HFFc6 (cell line): ENCODE measurements at places on chromosomes 1 and 21.

DNA sequence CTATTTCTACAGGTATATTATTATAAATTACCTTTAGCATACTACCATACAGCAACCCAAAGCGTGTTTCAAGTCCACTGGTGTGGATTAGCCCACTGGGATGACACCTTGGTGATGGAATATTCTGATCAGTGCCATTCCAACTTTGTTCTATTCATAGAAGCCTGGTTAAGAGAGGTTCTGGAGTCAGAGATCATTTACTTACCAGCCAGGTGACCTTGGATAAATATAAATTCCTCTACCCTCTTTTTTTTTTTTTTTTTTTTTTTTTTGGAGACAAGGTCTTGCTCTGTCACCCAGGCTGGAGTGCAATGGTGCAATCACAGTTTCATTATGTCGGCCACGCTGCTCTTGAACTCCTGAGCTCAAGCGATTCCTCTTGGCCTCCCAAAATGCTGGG lies at the start of gene SPATA45:
SPATA45 (minus strand) TSS at position 101 of the 400 bp plus-strand sequence. CDS start 11,500 bp downstream, outside the sequence.
- DNase-seq: no peak

DNA sequence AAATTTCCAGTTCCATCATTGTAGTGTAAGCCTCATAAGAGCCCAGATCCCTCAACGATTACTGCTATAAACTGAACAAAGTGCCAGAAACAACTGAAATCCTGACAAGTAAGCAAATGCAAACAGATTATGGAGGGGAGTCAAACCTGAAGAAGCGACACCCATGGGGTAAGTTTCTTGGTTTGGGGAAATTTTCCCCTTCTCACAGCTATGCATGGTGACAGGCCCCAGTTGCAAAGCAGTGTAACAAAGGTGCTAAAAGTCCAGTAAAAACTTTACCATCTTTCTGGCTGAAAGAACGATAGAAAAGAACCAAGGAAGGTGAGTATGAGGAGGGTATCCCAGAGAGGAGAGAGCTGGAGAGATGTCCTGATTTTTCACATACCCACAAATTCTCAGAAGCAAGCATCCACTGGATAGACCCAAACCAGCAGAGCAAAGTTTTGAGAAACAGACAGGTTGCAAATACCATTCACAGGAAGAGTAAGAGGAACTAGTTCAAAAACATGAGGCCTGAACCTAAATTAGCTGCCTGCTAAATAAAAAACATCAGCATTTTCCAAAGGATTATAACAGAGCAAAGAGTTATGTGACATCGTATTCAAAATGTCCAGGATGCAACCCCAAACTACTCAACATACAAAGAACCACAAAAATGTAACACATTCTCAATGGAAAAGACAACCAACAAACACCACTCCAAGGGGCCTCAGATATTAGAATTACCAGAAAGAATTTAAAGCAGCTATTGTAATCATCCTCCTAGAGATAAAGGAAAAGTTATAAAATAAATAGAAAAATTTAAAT lies 14.5 kb downstream of the SCYL3 start:
- DNase-seq: no peak

DNA sequence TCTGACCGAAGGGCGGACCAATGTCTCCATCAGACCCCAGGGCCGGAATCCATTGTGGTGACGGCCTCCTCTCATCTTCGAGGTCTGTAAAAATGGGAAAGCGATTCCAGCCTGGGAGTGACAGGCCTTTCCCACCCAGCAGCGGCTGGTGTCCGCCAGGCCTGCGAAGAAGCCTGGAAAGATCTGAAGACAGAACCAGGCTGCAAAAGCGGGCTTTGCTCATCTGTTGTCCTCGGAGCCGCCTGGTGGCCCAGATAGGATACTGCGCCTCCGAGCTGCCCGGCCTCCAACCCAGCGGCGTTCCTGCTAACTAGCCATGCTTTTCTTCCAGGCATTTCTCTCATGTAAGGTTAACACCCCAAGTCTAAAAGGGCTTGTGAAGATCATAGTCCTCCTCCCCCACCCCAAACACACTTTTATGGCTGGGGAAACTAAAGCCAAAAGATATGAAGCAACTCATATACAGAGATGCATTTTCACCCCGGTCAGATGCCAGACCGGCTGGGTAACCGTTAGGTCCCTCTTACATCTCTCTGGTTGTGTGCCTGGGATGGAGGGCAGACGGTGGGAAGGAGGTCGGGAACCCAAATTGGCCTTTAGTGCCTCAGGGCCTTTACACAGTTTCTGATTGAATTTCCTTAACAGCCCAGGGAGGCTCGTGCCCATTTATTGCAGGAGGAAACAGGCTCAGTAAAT lies 1.9 kb upstream of the DHRS3 start:
- DNase-seq: peak; percentile 82

GRCh38 chr1:233143241-233143640 lies 152.3 kb downstream of the PCNX2 start:
- no peak for DNase-seq

GRCh38 chr1:208850442-208850841 lies 606.3 kb upstream of the PLXNA2 start:
- DNase-seq: no peak

DNA sequence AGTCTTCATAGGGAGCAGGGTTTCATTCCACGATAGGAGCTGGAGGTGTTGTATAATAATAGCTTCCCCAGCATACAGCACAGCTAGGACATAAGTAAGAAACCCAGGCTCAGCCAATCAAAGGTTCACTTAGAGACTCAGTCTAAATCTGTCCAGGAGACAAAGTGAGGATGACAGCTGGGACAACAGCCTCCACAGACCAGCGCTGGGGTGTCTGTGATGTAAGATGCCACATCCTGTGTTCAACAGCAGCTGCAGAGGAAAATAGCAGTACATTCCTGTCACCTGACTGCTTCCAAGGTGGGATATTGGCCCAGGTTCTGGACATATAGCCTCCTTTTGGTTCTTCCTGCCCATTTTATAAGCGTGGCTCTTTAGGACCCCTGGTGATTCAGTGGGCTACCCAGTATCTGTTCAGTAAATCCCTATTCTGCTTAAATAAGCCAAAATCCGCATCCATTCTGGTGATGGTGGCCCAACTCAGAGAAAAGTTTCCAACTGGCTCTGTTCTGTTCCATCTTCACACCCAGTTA lies 176.8 kb upstream of the SYT6 start:
- DNase-seq: no peak

GRCh38 chr1:46996659-46997281 lies 26.7 kb upstream of the CYP4X1 start:
- DNase-seq: no peak

DNA sequence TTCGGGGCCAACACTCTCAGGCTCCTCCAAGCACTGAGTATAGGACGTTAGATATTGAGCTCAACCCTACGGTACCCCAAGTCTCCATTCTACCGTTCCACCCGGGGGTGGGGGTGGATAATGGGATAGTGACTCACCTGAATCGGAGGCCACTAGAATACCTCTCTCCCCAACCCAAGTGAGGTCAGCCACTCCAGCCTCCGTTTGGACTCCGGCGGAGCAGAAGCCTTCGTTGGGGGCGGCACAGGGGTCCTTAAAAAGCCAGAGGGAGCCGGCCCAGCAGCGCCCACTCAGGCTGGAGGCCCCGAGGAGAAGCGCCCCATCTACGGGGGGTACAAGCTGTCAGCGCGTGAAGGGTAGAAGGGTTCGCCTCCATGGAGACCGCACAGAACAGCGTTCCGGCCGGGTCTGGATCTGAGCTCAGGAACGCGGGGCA lies 556 bp downstream of the WDR77 start:
- DNase-seq: no peak

GRCh38 chr1:33163621-33164519 lies 18.0 kb downstream of the TRIM62 start:
- no peak for DNase-seq

DNA sequence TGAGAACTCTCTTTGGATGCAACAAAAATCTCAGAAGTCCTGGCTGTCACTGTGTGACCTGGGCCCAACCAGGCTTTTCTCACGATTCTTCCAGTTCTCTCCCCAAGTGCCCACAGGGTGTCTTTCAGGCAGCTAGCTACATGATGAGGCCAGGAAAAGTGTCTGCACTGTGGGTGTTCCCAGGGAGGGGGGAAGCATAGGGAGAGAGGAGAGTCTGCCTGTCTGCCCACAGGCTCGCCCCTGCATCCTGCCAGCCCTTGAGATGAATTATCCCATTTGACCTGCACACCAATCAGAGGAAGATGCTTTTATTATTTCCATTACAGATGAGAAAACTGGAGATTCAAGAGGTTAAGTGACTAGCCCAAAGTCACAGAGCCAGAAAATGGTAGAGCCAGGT lies 27.8 kb downstream of the FOXO6 start:
- no peak for DNase-seq

GRCh38 chr1:10632691-10633090 lies 157.9 kb downstream of the PEX14 start:
- DNase-seq: no peak

- DNase-seq: peak; percentile 50
Observed at GRCh38 chr1:200558866-200559459, 61.6 kb downstream of the KIF14 start.

DNA sequence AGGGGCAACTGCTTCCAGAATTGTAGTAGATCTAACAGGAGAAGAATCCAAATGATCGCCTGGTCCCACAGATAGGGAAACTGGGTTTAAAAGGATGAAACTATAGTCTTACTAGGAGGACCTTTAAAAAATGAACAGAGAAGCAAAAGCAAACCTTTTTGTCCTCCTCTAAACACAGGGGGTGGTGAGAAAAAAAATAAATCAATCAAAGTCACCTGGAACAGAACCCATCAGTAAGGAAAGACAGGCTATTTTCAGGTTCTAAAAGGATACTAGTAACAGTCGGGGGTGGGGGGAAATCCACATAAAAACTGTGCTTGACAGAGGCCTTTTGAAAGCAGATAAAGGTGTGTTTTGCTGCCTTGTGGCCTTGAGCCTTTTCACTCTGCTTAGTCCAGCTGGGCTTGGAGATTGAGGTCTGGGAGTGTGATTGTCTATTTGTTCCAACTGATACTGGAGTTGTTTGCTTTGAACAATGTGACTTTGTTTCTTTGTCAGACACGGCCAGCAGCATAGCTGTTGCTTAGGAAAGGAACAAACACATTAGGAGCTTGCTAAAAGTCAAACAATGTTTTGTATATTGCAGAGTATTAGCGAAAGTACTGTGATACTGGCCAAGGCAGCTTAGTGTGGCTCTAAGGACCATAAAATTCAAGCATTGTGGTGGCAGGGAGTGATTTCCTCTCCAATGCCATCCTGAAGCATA lies 141.1 kb upstream of the IRF2BP2 start:
- DNase-seq: no peak

DNA sequence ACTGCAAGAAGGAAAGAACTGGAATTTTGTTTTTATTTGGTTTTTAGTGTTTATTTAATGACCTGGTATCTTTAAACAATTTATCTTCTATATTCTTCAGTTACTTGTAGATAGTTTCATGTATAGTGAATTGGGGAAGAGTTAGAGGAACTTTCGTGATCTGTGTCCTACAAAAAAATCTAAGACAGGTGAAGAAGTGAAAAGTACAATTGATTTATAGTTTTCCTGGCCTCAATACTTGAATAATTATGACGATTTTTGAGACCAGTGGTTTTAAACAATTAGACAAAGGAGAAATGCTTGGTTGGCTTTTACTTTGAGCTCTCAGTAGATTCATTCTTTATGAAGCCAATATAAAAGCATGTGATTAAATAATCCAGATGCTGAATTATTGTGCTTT lies 7.5 kb downstream of the MIER1 start:
- DNase-seq: no peak

DNA sequence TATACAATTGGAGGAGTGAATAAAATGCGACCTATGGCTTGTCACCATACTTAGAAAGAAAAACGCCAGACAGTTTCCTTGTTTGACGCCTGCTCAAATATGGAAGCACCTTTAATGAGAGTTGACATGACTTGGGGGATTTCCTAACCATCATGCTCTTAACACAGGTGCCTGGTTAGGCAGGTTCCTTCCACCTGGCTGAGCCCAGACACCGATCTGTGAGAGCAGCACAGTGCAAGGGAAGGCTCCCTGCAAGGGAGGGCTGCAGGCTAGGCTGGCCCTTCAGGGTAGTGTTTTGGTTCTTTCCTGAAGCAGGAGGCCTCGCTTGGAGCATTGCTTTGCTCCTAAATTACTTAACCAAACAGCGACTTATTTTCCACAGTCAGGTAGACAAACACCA lies 24.6 kb upstream of the KLHDC8A start:
- no peak for DNase-seq

DNA sequence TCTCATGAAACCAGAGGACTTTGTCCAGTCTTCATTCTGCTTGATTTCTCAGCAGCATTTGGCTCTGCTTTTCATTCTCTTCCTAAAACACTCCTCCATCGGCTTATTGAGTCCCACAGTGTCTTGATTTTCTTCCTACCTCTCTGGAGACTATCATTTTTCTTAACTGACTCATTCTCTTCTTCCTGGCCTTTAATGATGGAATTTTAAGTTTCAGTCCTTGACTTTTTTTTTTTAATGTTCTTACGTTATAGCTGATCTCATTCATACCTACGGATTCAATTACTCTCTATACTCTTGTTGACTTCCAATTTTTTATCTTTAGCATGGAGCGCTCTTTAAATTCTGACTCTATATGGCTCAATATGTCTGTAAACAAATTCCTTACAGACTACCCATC lies 111.1 kb downstream of the NEK7 start:
- DNase-seq: peak; percentile 50

DNA sequence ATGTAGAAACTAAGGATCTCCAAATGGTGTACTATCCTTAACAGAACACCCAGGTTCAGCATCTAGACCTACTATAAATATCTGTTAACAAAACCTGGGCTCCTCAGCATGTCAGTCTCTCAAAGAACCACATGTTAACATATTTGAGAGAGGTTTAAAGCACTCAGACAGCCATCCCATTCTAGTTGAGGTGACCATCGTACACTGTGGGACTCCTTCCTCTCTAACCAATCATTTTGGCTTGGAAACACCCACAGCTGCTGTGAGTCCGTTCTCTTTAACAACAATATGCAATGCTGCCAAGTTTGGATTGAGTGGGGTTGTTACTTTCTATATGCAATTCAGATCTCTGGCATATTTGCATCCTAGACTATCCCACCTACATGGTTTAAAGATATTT lies 105.8 kb downstream of the MRPL39 start:
- no peak for DNase-seq

DNA sequence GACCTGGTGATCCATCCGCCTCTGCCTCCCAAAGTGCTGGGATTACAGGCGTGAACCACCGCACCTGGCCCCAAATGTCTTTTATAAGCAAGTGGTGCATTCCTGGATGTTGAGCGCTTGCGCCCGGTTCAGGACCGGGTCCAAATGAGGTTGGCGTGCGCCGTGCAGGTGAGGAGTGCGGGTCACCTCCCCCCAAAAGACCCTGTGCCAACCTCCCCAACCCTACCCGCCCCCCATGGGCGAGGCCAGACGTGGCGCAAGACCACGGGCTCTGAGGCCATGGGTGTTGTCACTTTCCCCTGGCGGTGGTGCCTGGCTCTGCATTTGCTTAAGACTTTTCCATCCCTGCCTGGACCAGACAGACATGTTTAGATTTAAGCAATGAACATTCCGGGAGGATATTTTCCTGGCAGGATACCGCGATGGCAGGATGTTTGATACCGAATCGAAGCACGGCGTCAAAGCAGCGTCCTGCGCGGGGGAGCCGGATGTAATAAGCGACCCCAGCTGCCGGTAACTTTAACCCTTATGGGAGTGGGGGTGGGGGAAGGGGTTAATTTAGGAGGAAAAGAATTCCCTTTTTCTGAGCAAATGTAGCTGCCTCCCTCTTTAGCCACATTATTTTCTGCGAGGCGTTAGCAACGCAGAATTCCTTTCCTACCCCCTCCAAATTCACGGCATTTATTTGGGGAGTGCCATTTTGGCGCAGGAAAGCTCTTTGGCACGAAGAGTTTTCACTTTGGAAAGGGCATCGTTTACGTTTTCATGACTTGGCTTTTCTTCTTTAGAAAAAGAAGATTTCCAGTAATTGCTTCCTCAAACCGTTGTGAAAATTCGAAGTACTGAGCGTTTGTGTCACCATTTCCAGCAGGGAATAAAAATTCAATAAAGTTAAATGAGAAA lies 27.8 kb upstream of the RNF187 start:
- peak; percentile 59 for DNase-seq

GRCh38 chr1:173603056-173603591 lies at the start of gene SLC9C2:
TSS of gene SLC9C2 (minus strand) at chr1:173603072. CDS start at chr1:173601776, 1,296 bp downstream.
- no peak for DNase-seq
